Ovary (tissue), 10 donors: ENCODE measurements at places on chromosomes 6 and 20.

- DNase-seq = no peak
Measured at GRCh38 chr20:20778676-20779075, 66.2 kb upstream of the RALGAPA2 start.

GRCh38 chr20:63342561-63343459, 18.3 kb downstream of the CHRNA4 start:
- DNase-seq = no peak

DNA sequence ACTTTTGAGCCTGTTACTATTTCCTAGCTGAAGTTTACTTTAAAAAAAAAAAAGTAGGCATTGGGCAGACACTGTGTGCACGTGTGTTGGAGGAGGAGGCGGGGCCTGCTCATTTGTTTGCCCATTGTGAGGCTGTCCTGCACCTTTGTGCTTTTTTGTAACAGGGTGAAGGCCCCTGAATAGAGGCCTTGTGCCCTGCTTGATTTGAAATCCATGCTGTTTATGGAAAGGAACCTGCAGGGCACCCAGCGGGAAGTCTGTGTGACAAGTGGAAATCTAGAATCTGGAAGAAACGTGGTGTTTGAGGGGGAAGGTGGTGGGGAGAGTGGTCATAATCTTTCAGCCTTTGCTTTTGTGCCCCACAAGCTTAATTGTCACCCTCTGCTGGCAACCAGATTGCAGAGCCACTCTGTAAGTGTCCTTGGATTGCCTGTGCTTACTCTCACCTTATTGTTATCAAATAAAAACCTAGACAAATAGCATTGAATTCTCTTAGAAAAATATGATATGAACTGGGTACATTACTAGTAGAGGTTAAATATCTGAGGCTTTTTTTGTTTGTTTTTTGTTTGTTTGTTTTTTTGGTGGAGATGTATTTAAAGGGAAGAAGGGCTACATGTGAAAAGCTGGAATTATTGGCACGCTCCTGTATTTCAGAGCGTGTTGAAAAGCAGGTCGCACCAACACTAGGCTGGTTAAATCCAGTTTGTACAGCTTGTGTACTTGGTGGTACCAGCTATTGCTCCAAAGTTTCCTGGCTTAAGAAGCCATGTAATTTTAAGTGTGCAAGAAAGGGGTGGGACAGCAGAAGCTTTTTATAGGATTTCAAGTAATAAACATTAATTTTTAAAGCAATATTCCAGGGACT, 156.3 kb downstream of the ARID1B start:
- DNase-seq = no peak

GRCh38 chr6:74971633-74972032, 234.2 kb downstream of the COL12A1 start:
- no peak for DNase-seq

- DNase-seq = no peak
Measured at GRCh38 chr6:89359561-89359960, 7.0 kb upstream of the UBE2J1 start.

GRCh38 chr6:129022011-129022553, 139.1 kb downstream of the LAMA2 start:
- DNase-seq = no peak

DNA sequence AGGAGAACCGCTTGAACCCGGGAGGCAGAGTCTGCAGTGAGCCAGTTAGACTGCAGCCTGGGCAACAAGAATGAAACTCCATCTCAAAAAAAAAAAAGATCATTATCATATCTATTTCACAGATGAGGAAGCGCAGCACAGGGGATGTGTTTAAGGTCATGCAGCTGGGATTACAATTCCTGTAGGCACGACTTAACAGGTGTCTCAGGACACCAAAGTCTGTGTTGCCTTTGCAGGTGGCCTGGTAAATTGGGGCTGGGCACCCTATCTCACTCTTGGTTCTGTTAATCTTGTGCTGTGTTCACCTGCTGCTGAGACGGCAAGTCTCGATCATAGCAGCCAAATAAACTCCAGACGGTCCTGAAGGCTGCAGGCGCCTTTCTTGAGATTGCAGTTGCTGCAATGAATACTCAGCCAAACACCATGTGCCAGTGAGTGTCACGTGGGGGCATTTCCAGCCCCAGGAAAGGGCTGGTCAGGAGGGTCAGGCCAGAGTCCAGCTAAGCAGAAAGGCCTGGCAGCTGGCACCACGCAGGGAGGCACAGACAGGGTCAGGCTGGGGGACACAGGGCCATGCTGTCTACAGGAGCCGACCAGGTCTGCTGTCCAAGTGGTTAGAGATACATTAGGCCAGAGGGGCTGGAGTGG, 55.8 kb downstream of the FGD2 start:
- DNase-seq = no peak

DNA sequence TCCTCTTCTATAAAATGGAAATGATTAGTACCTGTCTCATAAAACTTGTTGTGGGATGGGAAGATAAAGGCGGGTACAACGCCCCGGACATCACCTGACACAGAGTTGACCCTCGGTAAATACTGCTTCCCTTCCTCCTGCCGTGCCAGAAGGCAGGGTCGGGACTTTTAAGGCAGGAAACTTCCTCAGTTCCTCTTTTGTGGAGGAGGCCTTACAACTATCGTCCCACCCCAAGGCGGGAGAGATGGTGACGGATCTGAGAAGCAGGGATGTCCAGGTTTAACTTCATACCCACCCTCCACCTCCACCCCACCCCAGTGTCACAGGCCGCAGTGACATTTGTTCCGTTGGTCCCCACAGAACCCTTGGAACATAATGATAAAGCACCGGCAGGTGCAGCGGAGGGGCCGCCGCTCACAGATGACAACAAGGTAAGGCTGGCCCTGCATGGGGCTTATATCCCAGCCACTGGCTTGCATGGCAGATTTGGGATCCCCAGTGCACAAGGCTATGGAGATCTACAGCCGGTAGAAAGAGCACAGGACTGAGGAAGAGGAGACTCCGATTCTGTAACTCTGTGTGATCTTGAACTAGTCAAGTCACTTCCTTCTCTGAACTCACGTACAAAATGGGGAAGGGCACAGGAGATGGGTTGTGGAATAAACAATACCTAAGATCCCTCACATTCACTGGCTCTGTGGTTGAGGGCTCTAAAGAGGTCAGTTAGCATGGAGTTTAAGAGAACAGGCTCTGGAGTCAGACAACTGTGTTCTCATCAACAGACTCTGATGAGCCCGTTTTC, 764 bp downstream of the DNTTIP1 start:
- DNase-seq = no peak

- peak; percentile 72 for DNase-seq
Measured at GRCh38 chr20:62952373-62952967, at the start of gene SLC17A9. Gene SLC17A9, plus strand, starts transcription at chr20:62952709. Its CDS starts 122 bp downstream, at chr20:62952831.

DNA sequence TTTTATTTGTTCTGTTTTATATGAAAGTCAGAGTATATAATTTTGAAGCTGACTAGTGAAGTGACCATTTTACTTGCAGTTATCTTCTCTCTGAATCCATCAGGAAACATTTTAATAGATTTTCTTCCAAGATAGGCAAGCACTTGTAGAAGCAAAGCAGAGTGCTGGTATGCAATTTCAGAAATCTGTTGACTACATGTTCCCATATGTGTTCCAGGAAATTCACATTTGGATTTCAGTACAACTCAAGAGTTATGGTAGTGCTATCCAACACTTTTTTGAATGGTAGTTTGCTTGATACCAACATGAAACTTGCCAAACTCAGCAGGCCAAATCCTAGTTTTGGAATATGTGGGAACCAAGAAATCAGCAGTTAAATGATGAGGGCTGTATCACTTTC, 94.0 kb downstream of the CENPW start:
- DNase-seq = no peak

DNA sequence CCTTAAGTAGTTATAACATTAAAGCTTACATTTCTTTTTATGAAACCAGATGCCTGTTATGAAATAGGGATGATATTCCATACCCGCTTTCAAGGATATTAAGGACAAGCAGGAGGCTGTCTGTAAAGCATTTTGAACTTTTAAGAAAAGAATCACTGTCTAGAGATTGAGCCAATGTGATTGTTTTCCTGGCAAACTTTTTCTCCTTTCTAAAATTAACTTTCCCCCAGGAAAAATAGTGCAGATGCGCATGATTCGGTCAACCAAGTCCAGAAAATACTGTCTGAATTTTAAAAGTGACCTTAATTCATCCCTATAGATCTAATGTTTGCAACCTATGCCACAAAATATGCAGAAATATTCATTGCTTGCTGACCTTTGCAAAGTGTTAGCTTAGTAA, 15.1 kb upstream of the DEK start:
- no peak for DNase-seq

DNA sequence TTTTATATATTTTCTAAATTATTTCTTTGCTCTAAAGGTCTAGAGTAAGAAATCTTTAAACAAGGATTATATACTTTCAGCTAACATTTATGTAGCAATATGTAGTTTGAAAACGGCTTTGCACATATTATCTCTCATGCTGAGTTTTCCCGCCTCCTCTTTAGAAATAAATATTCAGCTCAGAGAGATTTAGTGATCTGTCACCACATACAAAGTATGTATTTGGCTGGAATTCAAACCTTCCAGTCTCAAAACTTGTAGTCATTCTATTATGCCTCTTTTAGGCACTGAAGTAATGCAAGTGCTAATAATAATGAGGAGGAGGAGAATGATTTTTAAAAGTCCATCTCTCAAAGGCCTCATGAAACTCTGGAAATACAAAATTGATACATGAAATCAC, 525.0 kb downstream of the GRIK2 start:
- DNase-seq = no peak

- no peak for DNase-seq
Measured at GRCh38 chr20:45329497-45330319, 18.5 kb downstream of the SDC4 start.

DNA sequence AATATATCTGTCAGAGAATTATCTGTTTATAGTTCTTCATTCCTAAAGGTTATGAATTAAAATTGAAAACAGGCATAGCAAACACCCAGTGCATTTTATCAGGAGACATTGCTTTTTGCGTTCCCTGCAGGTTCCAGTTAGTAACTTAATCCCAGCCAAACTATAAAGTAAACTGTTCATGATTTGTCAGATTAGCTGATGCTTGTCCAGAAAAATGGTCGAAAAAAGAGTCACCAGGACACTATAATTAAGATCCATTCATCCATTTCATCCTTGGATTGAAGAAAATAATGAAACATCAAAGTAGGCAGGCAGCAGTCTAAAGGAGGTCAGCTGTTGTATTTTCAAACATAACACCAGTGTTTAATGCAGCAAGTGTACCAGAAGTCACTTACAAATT, 75.9 kb downstream of the EPHA7 start:
- no peak for DNase-seq

DNA sequence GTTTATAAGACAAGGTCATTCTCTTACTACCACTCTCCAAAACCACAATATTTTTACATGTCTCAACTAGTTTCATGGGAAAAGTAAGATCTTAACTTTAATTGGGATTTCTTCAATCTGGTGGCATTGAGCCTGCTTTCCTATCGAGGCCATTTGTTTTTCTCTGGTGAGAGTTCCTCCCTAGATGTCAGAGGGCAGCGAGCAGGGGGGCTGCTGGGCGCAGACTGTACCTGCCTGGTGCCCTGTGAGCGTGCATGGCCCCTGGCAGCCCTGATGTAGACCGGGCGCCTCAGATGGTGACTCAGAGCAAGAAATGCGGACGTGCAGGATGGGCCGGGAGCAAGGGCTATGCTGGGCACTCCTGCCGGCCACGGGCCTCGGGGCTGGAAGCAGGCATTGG, 27.2 kb downstream of the ERMARD start:
- DNase-seq = no peak

DNA sequence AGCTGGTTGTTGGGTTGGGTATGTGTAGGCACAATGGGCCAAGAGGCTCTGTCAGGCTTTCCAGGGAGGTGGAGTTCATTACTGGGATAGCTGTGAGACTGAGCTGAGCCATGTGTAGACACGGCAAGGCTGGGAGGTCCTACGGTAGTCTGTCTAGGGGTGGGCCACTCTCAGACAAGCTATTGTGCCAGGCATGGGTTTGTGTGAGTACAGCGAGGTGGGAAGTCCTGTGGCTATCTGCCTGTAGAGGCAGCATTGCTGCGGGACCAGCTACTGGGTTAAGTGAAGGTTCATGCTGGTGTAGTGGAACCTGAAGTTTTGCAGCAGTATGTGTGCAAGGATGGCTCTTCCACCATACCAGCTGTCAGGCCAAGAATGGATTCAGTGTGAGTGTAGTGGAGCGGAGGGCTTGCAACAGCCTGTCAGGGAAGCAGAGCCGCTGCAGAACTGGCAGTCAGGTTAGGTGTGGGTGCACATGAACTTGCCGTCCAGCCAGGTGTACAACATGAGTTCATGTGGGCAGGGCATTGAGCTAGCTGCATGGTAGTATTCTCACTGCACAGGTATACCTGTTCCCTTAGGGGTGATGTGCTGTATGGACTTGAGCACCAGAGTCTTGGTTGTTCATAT, 78.0 kb upstream of the CENPW start:
- DNase-seq = no peak

- DNase-seq = no peak
Measured at GRCh38 chr6:98036344-98036923, 753.4 kb upstream of the MMS22L start.

GRCh38 chr6:16045238-16045637, 83.6 kb upstream of the MYLIP start:
- no peak for DNase-seq

GRCh38 chr6:128509709-128510108, 10.7 kb downstream of the PTPRK start:
- no peak for DNase-seq

DNA sequence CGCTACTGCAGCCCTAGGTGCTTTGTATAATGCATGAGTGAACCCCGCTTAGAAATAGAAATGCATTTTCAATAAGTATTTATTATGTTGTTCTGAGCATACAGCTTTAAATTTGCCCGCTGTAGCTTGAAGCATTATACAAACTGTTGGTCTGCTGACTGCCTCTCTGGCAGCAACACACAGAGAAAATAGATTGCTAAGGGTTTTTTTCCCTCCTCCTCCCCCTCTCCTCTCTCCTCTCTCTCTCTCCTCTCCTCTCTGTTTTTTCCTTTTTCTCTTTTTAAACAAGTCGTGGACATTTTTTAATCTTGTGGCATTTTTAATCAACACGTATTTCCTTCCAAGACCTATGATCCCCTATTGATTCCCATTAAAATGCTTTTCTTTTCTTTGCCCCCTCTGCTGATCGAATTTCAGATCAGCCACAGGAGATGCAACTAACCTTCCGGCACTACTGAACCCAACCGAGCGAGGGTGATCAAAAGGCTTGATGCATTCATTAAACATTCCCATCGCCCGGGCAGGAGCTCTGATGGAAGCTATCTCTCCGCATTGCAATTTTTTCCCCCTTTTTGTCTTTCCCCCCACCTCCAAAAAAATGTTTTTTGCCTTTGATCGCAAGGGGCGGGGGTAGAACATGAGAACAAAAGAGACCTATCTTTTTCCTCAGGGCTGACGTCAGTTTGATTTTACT, 90.7 kb upstream of the ARID1B start:
- DNase-seq = peak; percentile 28

DNA sequence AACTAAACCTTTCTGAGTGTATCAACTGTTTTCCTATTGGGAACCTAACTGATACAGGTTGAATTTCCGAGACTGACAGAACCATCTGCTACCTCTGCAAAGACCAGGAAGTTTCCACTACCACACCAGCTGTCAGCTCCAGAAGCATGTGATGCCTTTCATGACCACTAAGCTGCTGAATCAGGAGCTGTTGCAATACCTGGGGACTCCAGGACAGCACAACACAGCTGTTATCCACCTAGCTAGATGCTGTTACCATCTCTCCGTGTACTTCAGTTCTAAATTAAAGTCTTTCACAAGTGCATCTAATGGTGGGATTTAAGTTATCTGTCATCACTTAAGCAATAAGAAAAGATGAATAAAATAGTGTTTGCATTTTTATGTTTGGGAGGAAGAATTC, 158.2 kb upstream of the IMPG1 start:
- no peak for DNase-seq
